ENCODE measurements at places on chromosomes 12 and 14. TPM values are rescaled to one million over a fixed set of nuclear protein-coding genes. Genes with fewer than 3 reads are reported as not detected.

The SSPN gene
- total RNA-seq = 0.94 TPM

The RPS6KL1 gene
- 11.1 TPM for total RNA-seq

The RNU4-1 gene
- total RNA-seq = under 0.01 TPM

The ABCB9 gene
- total RNA-seq = 8.3 TPM

The CD163L1 gene
- total RNA-seq = 1.7 TPM

The COX8C gene
- not detected for total RNA-seq

The LALBA gene
- total RNA-seq = not detected

The ACVRL1 gene
- total RNA-seq = 392 TPM

The SLC38A1 gene
- 102 TPM for total RNA-seq

The CCDC197 gene
- total RNA-seq = not detected

The ESPL1 gene
- 14.8 TPM for total RNA-seq

The CCDC196 gene
- total RNA-seq = not detected

The GPRC5D gene
- total RNA-seq = not detected

The DLGAP5 gene
- 56.8 TPM for total RNA-seq

The PRPH gene
- total RNA-seq = not detected

The GLIPR1L2 gene
- total RNA-seq = 0.05 TPM

The PTMS gene
- 164 TPM for total RNA-seq

The LBHD2 gene
- total RNA-seq = not detected

The SALL2 gene
- 0.20 TPM for total RNA-seq
